ENCODE measurements at places on chromosomes 3 and 15. TPM values are rescaled to one million over a fixed set of nuclear protein-coding genes. Genes with fewer than 3 reads are reported as not detected.

Gene ACTC1
- total RNA-seq: 11.4 TPM

Gene BTD
- total RNA-seq: 21.0 TPM

DNA sequence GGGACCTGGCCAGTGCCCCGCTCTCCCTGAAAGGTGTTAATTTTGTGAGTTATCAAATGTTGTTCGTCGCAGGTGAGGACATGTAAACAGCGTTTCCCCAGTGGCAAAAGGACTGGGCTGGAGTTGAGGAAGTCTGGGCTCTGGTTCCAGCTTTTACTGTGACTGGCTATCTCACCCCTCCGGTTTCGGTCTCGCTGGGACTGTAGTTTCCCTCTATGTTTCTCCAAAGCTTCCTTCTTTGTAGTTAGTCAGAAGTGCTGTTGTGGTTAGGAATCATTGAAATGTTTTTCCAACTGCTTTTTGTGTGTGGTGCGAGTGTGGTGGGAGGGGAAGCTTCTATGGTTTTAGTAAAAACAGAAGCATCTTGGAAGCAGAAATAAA is 990 bp upstream of the CLDN1 start:
- 0 out of 2 replicates have a peak overlapping the region, but pooled peaks have one; percentile 58 for H3K27ac ChIP-seq
- no peak for DNase-seq
- no peaks in the 10 kb centered on the region for H3K36me3 ChIP-seq
- peak overlapping the region; percentile 84 for H3K4me3 ChIP-seq

GRCh38 chr3:39528844-39529243 is 61.4 kb downstream of the MOBP start:
- H3K27ac ChIP-seq: no peak overlapping the region
- no peaks in the 10 kb centered on the region for H3K27me3 ChIP-seq
- H3K4me3 ChIP-seq: no peak overlapping the region

GRCh38 chr3:19074257-19074900 is 73.9 kb upstream of the KCNH8 start:
- H3K27ac ChIP-seq: peak overlapping the region; percentile 93
- H3K27me3 ChIP-seq: no peaks in the 10 kb centered on the region
- peak; percentile 22 for DNase-seq
- peaks cover 53% of the 10 kb centered on the region for H3K4me1 ChIP-seq
- H3K36me3 ChIP-seq: peaks cover 35% of the 10 kb centered on the region

- no peak overlapping the region for H3K27ac ChIP-seq
- no peak overlapping the region for H3K4me3 ChIP-seq
- no peaks in the 10 kb centered on the region for H3K36me3 ChIP-seq
- no peak for DNase-seq
Observed at GRCh38 chr3:24802614-24803013, 308.0 kb upstream of the THRB start.

DNA sequence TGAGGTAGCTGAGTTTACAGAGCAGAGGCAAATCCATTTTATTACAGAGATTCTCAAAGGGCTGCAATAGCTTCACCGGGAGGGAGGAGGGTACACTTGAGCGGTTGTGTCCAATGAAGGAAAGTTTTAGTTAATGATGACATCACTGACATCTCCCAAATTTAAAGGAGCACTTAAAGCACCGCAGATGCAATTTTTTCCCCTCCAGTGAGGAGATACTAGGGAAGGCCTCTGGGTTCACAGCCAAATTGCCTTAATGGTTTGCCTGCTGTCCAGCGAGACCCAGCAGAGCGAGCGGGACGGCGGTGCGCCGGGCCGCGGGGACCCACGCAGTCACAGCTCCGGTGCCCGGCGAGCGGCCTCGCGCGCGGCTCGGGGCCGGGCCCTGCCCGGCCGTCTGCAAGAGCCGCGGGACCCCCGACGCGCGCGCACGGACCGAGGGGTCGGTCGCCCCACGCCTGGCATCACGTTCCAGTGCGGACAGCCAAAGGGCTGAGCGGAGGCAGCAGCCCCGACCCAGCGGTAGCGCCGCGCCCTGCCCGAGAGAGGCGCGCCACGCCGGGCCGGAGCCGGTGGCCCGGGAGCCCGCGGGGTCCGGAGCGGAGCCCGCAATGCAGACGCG is 160.5 kb upstream of the CHRNA7 start:
- H3K27me3 ChIP-seq: peaks cover 20% of the 10 kb centered on the region
- H3K27ac ChIP-seq: no peak overlapping the region
- H3K36me3 ChIP-seq: peaks cover 3% of the 10 kb centered on the region

DNA sequence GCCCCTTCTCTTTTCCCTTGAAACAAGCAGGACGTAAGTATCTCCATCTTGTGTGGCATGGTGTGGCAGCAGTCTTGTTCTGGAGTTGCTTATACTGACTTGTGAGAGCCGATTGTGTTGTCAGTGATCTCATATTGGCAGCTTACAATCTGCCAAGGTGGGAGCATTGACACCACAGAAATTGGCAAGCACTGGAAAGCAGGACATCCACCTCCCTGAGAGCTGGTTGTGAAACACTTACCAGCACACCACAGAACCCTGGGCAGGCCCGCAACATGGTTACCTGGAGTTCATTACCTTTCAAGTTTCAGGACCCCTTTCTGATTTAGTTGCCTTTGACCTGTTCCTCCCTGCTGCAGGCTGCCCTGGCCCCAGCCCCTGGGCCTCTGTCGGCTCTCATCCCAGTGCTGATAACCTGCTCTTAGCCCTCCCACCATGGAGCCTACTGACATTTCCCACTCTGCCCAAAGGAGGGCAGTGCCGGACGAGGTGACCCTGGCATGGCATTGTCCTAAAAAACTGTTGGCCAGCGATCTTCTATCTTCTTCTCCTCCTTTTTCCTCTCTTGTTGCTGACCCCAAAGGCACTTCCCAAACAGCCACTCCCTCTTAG is 10.6 kb upstream of the ATP2B2 start:
- H3K4me1 ChIP-seq: peaks cover 21% of the 10 kb centered on the region
- H3K36me3 ChIP-seq: no peaks in the 10 kb centered on the region
- H3K27me3 ChIP-seq: no peaks in the 10 kb centered on the region
- no peak for DNase-seq
- H3K27ac ChIP-seq: no peak overlapping the region

- H3K27me3 ChIP-seq: no peaks in the 10 kb centered on the region
- no peak overlapping the region for H3K4me3 ChIP-seq
- no peaks in the 10 kb centered on the region for H3K4me1 ChIP-seq
- H3K36me3 ChIP-seq: no peaks in the 10 kb centered on the region
- H3K27ac ChIP-seq: no peak overlapping the region
Observed at GRCh38 chr3:185958626-185959025, 20.8 kb upstream of the TRA2B start.

DNA sequence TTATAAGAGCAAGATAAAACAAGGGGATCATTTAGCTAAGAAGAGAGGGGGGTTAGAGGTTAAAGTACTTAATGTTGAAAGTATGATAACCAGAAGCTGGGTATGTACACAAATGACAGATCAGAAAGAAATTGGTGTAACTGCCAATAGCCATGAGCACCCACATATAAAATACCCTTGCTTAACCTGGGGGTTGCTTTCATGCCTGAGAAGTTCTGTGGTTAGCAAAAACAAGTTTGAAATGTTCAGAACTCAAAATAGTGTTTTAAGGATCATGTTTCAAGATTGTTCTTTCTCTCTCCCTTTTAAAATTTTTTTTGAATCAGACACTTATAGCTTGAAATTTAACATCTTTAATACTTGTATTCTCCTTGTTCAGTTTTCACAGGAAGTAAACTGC is 321.4 kb upstream of the GBE1 start:
- H3K27me3 ChIP-seq: no peaks in the 10 kb centered on the region
- no peak overlapping the region for H3K27ac ChIP-seq
- no peak for DNase-seq
- peaks cover 39% of the 10 kb centered on the region for H3K4me1 ChIP-seq
- H3K4me3 ChIP-seq: no peak overlapping the region

- H3K27me3 ChIP-seq: no peaks in the 10 kb centered on the region
- no peak overlapping the region for H3K27ac ChIP-seq
- peaks cover 83% of the 10 kb centered on the region for H3K4me1 ChIP-seq
Observed at GRCh38 chr3:172070269-172070668, 30.9 kb downstream of the FNDC3B start.
